ENCODE measurements at places on chromosomes 4 and X.

DNA sequence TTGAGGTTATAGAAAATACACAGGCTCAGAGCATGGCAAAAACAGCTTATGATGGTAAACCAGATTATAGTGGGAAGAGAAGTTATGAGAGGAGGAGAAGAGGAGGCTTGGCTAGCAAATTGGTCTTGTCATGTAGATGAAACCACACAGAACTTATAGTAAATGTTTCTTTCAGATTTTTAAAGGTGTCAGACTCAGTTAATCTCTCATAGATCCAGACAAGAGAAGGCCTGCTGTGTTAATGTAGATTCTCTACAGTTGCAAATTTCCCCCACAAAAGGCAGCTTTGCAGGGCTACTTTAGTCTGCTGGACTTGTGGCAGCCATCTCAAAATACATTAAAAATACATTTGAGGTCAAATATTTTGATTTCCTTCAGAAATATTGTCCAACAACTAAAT, 1731.7 kb downstream of the ARAP2 start:
- DNase-seq, result no peak

DNA sequence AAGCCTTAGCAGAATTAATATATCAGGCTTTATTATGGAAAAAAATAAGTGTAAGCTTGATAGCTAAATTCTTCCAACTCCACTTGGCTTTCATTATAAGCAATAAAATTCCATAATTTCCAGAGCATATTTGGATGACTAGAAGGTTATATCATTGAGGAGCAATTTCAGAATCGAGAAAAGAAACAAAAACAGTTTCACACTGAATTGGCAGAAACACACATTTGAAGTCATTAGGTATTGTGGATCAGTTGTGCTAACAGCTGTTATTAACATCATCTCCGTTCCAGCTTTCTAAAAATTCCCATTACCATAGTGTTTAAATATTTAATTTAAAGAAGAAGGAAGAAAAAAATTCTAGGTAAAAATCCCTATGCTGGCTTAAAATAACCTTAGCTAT, 92.6 kb downstream of the ANTXR2 start:
- DNase-seq, result no peak

DNA sequence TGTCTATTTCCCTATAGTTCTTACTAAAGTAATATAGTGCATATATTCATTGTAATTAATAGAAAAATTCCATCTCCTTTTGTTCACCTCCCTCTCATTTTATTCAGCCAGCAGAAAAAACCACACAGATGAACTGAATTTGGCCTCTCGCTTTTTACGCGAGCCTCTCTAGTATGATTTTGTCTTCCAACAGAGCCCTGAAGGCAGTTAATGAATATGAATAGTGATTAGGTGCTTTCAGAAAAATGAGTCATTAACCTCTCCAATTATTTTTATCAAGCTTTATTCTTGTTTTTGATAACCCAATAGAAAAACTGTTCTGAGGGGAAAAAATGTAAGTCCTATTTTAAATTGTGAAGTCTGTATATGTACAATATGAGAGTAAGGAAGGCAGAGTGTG, 74.1 kb downstream of the ZAR1 start:
- DNase-seq, result no peak

DNA sequence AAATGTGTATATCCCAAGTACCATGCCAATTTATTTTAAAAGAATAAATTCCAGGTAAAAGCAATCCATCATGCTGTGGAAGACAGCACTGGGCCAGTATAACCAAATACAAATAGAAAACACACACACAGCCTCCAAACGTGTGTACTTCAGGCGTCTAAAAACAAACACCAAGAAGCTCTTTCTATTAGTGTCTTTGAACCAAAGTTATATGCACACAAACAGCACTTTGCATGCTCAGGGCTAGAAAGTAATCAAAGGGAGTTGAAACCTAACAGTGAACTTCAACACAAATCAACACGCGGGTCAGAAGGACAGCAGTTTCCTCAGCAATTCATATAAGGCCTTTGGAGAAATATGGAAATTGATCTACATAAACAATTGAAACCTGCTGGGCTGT, 15.4 kb downstream of the GASK1B start:
- no peak for DNase-seq

GRCh38 chr4:159305129-159305528, 202.2 kb downstream of the RAPGEF2 start:
- DNase-seq, result no peak

DNA sequence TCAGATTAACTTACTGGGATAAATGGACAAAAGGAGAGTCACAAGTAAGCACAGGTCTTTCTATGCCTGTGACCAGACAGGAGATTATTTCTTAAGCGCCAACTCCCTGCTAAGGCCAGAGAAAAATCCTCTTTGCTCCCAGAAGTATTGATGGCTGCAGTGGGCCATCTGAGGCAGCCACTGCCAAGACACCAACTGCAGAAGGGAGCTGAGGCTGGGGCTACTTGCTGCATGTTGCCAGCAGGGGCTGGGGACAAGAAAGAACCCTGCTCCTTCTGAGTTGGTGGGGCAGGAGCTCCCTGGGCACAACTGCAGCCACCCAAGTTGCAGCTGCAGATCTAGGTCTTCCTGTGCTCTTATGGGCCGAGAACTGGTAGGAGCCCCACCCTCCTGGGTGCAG, 1075.3 kb downstream of the PCDH18 start:
- DNase-seq, result no peak

GRCh38 chr4:175424111-175424510, 388.0 kb downstream of the GPM6A start:
- DNase-seq, result no peak

DNA sequence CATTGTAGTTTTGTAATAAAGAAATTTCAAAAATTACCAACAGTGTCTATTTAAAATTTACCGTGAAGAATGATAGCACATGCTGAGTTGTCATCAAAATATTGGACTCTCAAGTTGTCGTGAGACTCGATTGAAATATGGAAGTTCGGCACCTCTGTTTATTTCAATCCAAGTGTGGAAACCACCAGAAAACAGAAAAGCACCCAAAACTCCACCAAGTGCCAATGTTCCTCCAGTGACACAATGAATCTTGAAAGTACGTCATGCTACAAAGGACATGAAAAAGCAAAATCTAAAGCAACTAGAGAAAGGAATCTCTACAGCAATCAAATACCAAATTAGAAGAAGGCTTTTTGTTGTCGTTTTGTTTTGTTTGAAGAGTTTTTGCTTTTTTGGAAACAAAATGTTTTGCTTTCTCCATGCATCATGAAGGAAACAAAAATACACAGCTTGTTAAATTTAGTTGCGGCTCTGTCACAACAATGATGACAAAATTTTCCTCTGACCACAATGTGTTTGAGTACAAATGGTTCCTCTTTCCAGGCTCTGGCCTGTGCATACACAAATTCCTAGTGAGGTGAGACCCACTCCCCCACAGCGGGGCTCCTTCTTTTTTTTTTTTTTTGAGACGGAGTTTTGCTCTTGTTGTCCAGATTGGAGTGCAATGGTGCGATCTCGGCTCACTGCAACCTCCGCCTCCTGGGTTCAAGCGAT, 9.6 kb upstream of the IL13RA1 start:
- DNase-seq, result no peak

DNA sequence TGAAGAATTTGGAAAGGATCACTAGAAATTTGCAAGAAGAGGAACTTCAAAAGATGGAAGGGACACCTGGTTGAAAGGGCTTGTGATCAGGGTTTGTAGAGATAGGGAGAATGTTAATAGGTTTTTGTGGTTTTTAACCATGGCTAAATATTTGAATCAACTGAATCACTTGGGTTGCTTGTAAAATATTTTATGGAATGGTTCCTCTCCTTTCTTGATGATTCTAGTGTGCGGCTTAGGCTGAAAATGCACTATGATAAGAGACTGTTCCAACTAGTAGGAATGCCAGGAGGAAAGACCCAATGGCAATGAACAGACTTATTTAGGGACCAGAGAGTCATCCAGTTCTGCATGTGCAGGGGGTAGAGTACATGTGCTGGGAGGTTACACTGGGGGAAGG, 408.2 kb downstream of the ARHGAP24 start:
- DNase-seq, result no peak

- no peak for DNase-seq
These were observed 566.2 kb downstream of the MID1IP1 start for GRCh38 chrX:39367416-39367815.

GRCh38 chr4:8540586-8540985, 39.6 kb upstream of the GPR78 start:
- no peak for DNase-seq

GRCh38 chr4:26161030-26161824, 159.6 kb upstream of the RBPJ start:
- no peak for DNase-seq

DNA sequence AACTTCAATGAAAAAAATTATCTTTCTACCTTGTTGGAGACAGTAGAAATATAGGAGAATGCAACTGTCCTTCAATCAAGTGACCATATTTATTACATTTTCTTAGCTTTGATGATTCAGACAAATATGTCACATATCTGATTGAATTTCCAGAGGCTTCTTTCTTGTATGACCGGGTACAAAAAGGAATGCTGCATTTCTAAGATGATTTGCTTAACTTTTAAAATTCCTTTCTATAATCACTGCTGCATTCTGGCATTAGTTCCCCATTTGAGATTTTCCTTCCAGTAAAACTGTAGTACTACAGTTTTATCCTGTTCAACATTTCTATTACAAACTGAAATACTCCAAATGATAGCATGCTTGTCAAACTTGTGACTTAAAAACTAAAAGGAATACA, 5.2 kb downstream of the MFSD8 start:
- DNase-seq, result no peak

GRCh38 chr4:13601048-13601447, 26.5 kb downstream of the BOD1L1 start:
- DNase-seq, result no peak

DNA sequence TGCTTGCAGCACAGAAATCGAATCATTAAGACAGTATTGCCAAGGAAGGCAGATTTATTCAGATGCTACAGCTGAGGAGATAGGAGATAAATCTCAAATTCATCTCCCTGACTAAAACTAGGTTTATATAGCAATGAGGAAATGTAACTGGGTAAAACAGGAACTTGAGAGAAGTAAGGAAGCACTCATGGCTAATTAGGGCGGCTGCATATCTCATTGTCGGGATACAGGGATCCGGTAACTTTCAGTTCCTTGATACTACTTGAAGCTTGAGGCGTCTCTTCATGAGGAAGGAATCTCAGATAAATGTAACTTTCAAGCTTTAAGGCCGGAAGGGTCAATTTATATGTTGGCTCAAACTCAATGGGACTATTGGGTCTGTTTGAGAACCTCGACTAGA, 129.2 kb upstream of the WDR1 start:
- DNase-seq, result no peak

DNA sequence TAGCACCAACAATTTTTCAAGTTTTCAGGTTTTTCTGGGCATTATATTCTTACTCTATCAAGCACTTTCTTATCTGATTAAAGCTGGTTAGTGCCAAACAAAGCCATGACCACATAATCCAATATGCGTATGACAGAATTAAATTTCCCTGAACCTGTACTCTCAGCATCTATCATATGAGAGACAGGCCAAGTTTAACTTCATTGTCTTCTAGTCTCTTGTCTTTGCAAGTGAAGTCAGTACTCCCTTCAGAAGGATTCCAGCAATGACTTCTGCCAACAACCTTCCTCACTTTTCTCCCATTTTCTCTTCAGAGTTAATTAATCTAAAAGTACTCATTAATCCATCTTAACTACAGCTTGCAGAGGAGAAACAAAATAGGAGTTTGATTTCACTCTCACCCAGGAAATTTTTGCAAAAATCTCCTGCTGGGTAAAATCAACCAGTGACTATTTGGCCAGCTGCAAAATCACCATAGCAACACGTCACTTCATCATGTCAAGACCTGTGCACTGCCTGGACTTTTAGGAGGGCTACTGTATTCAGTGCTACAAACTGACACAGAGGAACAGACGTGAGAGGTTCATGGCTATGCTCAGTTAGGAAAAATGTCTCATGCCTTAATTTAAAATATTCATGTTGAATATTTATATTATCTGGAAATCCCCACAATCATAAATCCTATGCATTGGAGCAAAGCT, 208.4 kb downstream of the ANTXR2 start:
- no peak for DNase-seq

DNA sequence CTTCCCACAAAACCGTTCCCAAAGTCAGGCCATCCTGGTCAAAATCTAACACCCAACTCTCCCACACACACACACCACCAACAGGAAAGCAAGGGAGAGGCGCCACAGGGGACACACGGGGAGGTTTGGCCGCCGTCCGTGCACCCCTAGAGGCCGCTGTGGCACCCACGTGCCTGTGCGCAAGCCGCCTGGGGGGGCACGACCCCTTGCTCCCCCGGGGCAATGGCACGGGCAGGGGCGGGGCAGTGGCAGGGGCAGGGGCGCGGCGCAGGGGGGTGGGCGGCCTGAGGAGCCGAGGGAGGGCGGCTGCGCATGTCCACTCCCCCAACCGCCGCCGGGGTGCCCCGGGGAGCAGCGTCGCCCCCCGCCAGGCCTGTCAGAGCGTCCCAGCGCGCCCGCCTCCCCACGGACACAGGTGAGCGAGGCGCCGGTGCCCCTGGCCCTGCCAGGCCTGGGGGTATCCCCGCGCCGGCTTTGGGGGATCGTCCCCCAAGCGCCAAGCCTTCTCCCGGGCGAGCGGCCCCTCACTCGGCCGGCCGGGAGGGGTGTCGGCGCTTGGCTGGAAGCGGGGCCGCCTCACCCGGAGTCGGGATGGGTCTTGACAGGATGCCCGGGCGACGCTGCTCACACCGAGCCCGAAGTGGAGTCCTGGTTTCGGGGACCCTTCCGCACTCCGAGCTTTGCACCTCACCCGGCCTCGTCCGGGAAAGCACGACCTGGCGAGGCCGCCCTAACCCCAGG, at the start of gene ERAS:
Gene ERAS (plus strand): TSS at position 379 of the 741 bp plus-strand sequence. CDS start 2,611 bp downstream, outside the sequence.
- peak; percentile 16 for DNase-seq

DNA sequence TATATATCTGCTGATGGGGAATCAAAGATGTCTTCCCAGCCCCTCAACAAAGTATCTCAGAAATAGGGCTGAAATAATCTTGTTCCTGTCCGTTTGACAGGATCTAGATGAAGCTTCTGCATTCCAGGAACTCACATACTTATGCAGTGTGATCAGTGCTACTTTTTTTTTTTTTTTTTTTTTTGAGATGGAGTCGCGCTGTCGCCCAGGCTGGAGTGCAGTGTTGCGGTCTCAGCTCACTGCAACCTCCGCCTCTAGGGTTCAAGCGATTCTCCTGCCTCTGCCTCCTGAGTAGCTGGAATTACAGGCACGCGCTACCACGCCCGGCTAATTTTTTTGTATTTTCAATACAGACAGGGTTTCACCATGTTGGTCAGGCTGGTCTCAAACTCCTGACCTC, 36.4 kb downstream of the DHX15 start:
- no peak for DNase-seq

DNA sequence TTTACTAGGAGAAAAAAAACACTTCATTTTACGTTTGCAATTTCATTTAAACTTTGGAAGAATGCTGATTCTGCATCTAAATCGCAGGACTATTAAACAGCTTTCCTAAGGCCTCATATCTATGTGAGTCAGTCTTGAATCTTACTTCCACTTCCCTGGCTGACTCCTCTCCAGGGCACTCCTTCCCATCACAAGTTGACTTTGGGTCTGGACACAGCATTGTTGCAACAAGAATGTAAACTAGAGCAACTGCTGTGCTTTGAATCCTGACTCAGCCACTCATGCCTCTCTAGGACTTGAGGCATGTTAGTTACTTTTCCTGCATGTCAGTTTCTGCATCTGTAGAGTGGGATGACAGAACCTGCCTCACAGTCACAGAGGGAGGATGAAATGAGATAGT, 413.8 kb downstream of the FAT4 start:
- no peak for DNase-seq

All from activated naive CD8-positive, alpha-beta T cell treated with anti-CD3 and anti-CD28 coated beads, Interleukin-2, amount 50 U/mL, for 24 hours (primary cell).